ENCODE measurements at places on chromosomes 5 and 9. TPM values are rescaled to one million over a fixed set of nuclear protein-coding genes. Genes with fewer than 3 reads are reported as not detected.

ANGPTL2 gene
- not detected for total RNA-seq

EQTN gene
- total RNA-seq: not detected

IFNA5 gene
- total RNA-seq: not detected

ST8SIA4 gene
- total RNA-seq: 56.9 TPM

ADRA1B gene
- not detected for total RNA-seq

CHSY3 gene
- not detected for total RNA-seq

Data from CD8-positive, alpha-beta memory T cell (primary cell).